ENCODE measurements at places on chromosomes 6 and 20. TPM values are rescaled to one million over a fixed set of nuclear protein-coding genes. Genes with fewer than 3 reads are reported as not detected.

- peak; percentile 20 for DNase-seq
Measured at GRCh38 chr6:24768361-24768760, 6.4 kb upstream of the GMNN start.

- no peak for DNase-seq
Measured at GRCh38 chr20:24736131-24736843, 212.8 kb upstream of the CST7 start.

DNA sequence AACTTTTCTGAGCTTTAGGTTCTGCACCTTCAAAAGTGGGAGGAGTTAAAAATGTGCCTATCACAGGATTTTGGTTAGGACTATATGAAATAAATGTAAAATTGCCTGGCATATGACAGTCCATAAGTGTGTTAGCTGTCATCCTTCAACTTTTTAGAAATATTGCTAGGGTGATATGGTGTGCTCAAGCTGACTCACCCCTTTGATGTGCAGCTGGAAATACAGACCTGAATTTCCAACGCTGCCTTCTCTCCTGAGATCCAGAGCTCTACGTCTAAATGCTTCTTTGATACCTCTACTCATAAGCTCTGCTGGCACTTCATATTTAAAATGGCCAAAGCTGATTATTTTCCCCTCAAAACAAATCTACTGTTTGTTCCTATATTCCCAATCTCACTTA, 2.7 kb downstream of the SLC35B3 start:
- DNase-seq = peak; percentile 7

- DNase-seq = peak; percentile 26
Measured at GRCh38 chr6:148591656-148592055, 155.2 kb upstream of the UST start.

TCP1 gene
- polyA plus RNA-seq = 190 TPM

All from GM23248 (cell line).